ENCODE measurements at places on chromosomes 5 and 9.

DNA sequence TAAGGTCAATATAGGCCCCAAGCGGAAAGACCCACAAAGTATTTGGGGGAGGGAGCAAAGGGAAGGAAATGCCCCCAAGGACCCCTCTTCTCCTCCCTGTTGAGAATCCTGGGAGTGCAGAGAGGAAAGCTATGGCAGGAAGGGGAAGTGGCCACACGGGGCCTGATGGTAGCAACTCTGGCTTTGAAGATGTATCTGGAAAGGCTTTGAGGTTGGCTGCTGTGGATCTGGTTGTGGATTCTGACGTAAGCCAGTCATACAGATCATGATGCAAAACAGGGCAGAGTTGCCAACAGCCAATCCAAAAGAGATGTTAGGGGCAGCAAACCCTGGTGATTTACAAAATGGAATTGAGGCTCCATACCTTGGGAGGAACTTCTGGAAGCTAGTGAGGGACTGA, 108.8 kb downstream of the PRKACG start:
- no peak for DNase-seq

DNA sequence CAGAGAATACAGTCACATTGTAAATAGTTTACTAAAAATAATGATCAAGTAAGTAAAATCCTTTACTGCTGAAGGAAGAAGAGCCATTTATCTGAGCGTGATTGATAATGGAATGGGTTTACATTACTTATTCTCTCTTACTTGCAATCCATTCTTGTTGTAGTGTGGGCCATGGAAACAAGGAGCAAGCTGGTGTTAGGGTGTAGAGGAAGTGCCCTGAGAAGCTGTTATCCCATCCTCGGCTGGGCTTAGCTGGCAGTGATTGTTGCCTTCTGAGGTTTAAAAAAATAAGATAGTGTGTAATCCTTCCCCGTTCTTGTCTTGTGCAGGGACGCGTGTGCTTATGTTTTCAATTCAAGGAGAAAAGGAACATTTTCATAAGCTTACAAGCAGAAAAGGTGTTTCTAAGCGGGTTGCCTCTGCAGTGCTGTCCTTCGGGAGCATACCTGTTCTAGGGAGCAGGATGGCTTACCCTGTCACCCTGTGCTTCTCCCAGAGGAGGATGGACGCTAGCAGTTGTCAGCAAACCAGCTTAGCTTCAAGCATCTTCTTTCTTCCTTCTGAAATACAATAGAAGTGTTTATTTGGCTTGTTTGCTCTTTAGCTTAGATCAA, 188.3 kb downstream of the ARHGEF28 start:
- DNase-seq, result no peak

- DNase-seq, result no peak
Measured at GRCh38 chr5:163915481-163915961, 410.1 kb downstream of the MAT2B start.

DNA sequence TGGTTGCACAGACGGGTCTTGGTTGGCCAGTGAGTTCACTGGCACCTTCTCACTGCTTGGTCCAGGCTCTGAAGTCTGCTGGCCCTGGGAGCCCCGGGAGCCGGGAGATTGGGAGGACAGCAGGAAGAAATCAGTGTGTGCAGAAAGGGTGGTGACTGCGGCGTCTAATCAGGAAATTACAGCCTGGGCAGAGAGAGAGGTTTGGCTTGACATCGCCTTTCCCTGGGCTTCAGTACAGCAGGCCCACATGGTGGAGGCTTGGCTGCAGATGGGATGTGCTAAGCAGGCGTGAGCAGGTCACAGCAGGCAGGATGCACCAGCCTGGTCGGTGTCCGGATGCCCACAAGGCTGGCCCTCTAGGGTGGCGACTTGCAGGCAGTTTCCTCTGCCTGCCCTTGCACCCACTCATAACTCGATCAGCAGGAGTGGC, 17.2 kb downstream of the PITX1 start:
- DNase-seq, result no peak

- no peak for DNase-seq
Measured at GRCh38 chr5:39570403-39571027, 145.7 kb upstream of the DAB2 start.

GRCh38 chr5:132655821-132656773, 1.9 kb upstream of the IL13 start:
- no peak for DNase-seq

DNA sequence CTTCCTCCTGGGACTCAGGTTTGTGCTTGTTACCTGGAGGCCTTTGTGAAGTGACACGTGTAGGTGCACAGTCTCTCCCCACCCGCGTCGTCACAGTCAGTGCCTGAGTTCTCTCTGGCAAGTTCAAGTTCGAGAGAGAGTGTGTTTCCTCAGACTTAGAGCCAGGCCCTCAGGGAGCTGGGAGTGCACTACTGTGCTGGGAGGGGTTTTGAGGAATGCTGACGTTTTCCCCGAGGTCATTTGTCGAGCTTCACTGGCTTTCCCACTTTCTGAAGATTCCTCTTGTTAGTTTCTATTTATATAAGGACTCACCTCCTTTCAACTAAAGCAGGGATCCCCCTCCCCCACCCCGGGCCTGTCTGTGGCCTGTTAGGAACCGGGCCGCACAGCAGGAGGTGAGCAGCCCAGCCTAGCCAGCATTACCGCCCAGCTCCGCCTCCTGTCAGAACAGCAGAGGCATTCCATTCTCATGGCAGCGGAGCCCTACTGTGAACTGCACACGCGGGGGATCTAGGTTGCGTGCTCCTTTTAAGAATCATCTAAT, 209.2 kb downstream of the DIRAS2 start:
- DNase-seq, result no peak

DNA sequence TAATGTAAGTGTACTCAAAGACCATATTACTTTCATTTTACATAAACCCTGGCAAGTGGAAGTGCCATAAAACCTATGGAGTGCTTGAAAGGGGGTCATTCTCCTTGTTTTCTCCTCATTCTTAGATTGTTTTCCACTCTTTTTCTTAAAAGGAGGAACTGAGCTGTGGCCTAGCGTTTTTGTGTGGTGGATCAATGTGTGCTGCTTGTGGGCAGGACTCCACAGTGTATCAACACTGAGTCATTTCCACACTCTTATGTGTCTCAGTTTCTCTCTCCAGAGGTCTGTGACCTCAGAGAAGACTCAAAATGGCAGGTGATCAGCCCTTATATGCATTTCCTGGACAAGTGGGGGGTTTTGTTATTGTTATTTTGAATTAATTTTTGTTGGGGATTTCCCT, 516.1 kb upstream of the CDH10 start:
- no peak for DNase-seq

- no peak for DNase-seq
Measured at GRCh38 chr5:43370352-43370751, 41.8 kb downstream of the CCL28 start.

DNA sequence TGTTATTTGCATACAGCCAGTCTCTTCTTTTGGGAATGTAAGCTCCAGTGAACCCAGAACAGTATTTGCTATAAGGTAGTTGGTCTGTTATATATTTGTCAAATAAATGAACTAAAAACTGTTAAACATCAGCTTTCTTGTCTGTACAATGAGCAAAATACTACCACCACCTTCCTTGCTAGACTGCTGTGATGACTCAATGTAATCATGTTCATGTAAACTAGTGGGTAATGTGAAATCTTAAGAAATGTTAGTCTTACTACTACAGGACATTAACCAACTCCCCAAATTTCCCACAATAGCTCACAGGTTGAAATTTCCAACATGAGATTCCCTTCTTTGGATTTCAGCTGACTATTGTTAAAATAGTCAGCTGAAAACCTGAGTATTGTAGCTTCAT, 176.1 kb downstream of the TRPM3 start:
- DNase-seq, result no peak

DNA sequence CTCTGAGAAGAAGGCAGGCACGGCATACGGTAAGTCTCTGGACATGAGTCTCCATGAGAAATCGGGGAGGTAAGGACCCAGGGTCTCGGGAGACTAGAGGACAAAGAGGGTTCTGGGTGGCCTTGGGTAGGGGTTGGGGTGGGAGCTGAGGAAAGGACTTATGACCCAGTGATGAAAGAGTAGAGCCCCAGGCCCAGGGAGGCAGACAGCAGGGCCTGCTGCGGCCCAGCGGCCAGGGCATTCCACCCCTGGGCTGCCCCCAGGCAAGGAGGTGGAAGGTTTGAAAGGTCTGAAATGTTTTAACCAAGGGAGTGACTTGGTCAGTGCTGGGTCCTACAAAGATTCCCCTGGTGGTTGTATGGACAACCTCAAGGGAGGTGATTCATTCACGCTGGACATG, 89.1 kb downstream of the CRB2 start:
- DNase-seq, result no peak

DNA sequence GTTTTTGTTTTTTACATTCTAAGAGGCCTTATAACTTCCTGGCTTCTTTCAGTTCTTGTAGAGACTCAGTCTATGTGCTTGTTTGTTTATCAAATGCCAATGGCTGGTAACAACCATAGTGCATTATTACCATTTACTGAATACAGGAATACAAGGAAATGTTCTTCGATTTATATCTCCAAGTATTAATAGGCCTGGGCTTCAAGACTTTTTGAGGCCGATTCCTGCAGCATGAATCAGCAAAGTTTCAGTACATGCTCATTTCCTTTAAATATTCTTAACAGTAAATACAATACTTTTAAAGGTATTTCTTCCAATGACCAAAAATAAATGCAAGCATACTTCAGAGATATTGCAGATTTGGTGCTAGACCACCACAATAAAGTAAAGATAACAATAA, 535.3 kb downstream of the EFNA5 start:
- no peak for DNase-seq

- no peak for DNase-seq
Measured at GRCh38 chr5:82151662-82152061, 126.5 kb downstream of the RPS23 start.

- DNase-seq, result no peak
Measured at GRCh38 chr5:38297830-38298608, 39.7 kb downstream of the EGFLAM start.

- DNase-seq, result no peak
Measured at GRCh38 chr5:160398806-160399205, 1.0 kb downstream of the FAM200C start.

- DNase-seq, result no peak
Measured at GRCh38 chr5:59143926-59144333, 561.1 kb downstream of the RAB3C start.

- no peak for DNase-seq
Measured at GRCh38 chr9:125432715-125433385, 171.2 kb downstream of the GAPVD1 start.

DNA sequence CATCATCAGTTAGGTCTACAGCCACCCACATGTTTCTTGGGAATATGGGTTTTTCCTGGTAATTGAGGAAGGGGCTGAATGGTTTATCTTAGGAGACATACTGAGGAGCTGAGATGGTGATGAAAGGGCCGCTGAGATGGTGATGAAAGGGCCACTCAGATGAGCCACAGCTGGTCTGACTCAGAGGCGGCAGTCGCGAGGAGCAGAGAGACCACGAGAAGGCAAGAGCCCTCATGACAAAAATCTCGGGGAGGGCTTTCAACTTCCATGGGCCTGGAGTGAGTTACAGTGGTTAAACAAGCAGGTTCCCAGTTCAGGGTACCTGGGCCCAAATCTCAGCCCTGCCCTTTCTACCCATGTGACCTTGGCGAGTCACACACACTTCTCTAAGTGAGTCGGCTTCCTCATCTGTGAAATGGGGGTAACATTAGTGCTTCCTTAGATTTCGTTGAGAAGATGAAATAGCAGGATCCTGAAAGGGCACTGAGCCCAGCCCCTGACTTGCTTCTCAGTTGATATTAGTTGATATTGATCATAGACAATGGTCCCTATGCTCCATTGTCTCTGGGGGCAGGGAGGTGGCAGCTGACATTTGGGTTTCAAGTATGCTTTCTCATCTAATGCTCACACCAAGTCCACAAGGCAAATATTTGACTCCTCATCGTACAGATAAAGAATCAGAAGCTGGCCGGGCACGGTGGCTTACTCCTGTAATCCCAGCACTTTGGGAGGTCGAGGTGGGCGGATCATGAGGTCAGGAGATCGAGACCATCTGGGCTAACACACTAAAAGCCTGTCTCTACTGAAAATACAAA, 169.5 kb downstream of the RGS3 start:
- DNase-seq, result no peak

DNA sequence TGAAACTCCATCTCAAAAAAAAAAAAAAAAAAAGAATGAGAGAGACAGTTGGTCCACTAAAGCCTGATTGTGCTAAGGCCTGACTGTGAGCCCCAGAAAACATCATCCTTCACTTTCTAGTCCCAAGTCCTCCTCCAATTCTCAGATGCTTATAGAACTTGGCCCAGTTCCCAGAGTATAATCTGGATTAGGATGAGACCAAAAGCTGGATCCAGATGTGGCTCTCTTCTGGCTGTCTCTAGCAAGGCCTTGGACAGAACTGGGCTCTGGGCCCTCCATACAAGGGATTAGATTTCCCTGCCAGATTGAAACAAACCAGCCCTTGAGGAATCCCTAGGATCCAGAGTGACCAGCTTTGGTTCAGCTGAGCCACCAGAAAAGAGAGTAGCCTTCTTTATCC, 98.4 kb upstream of the ZNF366 start:
- no peak for DNase-seq

DNA sequence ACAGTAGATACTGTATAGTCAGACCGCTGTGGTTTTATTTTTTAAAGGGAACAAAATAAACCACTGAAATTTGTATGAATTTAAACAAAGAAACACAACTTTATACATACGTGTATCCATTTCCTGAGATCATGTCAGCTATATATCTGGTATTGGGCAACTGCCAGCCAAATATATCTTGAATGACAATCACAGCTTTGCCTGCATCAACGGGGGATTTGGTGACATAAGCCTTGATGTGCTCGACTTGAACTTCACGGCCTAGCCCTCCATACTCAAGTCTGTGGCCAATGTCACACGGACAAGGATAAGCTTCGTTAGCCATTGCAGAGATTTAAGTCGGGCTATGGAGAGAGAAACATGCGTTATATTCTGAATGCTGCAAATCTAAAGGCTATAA, 17.3 kb downstream of the CMBL start:
- DNase-seq, result no peak

DNA sequence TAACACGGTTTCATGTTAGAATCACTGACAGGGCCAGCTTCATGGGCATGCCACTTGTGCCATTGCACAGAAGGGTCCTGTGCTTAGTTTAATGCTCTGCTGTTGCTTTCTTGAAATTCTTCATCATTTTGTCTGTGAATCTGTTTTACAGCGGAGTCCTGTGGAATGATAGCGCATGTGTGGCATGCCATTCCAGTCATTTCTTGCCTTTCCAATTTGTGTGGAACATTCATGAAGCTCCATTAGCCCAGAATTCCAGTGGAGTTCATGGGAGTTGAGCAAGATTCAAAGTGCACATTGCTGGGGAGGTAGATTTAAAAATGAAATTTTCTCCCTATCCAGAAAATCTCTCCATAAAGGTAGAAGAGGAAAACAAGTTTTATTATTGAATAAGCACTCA, 43.4 kb upstream of the NREP start:
- no peak for DNase-seq

GRCh38 chr5:107100121-107100520, 570.6 kb downstream of the EFNA5 start:
- DNase-seq, result no peak
